ENCODE measurements at places on chromosomes 11 and 22.

- no peak for DNase-seq
Measured at GRCh38 chr11:15159085-15159484, 44.4 kb downstream of the INSC start.

DNA sequence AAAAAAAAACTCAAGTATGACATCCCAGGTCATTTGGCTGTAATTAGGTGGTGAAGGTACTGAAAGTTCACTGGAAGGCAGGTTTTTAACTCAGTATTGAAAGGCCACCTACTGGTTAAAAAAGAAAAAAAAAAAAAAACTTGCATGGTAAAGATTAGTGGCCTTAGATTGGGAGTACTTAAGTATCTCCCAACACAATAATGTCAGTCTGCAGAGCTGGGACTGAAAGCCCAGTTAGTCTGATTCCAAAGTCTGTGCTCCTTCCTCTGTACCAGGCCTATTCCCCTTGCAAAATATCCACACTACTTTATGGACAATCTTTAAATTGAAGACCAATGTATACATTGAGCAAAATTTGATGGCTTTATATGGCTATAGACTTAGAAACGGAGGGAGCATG lies 85.5 kb downstream of the NOX4 start:
- no peak for DNase-seq

DNA sequence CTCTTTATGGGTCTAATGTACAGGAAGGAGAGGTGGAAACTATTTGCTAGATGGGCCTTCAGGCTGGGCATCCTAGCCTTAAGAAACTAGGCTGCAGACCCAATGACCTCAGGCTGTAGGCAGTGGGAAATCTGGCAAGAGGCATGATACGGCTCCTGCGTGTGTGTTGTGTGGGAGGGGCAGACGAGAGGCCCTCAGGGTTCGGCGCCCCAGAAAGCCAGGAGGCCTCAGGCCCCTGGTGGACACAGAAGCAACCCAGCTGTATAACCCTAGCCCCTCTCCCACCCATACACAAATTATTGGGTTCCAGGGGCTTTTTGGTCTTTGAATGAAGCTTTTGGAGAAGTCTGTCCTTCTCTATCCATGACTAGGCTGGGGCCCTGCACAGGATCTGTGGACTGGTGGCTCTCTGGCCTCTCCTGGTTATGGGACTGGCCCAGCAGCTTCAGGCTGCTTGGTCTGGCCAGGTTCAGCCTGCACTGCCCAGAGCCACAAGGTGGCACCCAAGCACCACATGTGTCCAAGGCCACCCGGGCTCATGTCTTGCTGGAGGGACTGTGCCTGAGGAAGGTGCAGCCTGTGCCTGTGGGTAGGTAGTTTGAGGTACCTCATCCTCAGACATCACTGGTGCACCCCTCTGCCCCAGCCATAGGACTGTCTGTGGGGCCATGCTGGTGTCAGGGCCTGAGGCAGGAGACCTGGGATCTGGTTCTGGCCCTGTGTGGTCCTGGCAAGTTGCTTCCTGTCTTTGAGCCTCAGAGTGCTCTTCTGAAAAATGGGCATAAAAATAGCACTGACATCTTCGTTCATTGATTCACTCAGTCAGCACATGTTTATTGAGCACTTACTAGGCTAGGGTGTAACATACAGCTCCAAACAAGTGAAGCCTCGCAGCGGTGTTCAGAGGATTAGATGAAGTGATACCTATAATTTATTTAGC lies 87.5 kb downstream of the RRM1 start:
- peak; percentile 38 for DNase-seq

DNA sequence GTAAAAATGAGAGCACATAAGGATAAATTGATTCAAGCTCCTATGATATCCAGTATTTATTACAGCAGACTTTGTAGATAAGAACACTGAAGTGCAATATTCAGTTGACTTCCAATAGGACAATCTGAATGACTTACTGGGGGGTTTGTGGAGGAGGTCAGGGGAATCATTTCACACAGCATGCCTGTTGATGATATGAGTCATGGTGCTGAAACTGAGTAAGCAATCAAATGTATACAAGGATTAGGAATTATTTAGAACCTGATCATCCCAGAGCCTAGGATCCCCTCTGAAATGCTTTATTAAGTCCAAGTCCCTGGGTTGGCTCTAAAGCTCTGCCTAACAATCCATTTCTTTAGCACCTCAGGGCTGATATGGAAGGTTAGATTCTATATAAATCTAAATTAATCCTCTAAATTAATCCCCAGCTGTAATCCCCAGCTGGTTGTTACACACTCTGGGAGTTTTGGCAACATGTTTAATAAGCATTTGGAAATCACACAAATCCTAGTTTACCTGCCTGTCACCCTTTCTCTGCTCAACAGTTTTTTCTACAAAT lies 326.4 kb downstream of the GUCY1A2 start:
- DNase-seq = no peak

DNA sequence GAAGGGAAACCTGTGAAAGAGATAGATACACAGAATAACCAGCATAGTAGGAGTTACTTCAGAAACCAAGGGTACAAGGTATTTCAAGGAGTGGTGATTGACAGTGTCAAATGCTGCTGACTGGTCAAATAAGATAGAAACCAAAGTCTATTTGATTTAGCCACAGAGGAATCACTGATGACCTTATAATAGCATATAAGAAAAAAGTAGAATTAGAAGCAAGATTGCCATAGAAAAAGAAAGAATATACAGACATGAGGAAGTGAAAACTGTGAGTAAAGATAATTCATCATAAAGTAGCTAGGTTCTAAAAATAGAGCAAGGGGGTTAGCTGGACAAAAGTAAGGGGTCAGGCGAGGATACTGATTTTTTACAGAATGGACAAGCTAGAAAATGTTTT lies 14.2 kb downstream of the ZBTB44 start:
- DNase-seq = no peak

DNA sequence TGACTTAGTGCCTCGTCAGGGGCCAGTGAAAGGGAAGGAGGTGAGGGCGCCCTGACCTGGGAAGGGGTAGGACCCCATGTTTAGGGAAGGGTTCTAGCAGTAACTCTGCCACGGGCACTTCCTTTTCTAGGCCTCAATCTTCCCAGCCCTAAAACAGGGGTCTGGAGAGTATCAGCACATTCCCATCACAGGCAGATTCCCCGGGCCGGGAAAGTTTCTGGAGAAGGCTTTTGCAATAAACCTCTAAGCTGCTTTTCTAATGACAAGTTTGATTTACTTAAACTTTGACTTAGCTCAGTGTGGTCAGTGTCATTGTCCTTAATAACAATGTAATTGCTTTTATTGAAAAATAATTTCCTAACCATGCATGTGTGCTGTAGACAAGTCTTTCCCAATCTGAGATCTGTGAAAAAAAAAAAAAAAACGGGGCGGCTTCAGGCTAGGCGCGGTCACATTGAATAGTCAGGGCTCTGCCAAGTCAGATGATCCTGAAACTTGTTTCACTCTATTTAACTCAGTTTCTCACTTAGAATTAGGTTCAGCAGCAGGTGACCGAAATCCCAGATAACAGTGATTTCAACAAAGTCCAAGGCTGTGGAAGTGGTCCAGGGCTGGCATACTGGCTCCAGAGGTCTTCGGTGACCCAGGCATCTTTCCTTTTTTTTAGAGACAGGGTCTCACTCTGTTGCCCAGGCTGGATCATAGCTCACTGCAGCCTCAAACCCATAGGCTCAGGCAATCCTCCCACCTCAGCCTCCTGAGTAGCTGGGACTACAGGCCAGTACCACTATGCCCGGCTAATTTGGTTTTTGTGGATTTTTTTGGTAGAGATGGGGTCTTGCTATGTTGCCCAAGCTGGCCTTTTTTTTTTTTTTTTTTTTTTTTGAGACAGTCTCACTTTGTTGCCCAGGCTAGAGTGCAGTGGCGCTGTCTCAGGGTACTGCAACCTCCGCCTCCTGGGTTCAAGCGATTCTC lies 19.5 kb upstream of the TAB1 start:
- DNase-seq = no peak

DNA sequence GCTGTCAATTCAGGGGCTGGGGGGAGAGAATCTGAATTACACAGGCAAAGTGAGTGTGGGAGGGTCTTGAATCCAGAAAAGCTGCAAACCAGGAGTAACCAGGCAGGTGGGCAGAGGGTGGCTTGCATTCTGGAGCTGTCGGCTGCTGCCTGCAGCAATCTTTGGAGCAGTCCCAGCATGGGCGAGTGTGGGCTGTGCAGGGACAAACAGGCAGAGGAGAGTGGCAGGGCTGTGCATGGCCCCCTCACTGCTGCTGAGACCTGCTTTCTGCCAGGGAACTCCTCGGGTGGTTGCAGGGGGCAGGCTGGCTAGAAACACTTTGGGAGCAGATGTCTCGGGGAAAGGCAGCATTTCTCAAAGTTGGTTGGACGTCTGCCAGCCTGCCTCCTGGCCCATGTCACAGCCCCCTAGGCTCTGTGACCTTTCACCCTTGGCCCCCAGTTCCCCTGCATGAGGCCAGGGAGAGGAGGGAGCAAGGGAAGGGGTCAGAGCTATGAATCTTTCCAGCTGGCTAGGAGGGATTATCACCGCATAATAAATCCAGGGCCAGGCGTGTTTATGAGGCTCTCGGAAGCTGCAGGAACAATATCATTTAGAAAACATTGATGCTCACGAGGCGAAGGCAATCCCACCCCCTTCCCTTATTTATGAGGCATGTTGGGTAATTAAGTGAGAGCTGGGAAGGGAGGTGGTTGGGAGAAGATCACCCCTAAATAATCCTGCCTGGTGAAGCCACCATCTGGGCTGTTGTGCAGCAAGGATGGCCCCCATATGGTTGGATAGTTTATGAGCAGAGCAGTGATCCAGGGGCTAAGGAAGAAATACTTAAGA lies 212.3 kb upstream of the NCAM1 start:
- DNase-seq = no peak

DNA sequence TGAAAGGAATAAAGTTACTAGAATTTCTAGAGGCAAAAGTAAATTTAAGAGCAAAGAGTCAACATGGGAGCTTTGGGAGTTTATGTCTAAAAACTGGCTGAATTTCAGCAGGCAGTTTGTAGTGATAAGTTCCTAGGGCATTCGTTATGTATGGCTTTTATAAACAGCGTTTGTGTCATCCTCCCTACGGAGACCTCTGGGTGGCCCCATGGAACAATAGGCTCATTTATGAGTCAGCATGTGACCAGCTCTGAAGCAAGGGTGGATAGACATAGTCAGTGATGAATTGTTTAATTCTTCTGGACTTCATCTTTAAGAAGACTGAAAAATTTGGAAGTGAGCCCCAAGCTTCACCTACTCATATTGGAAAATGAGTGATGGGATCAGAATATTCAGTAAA lies 37.1 kb downstream of the SVIP start:
- DNase-seq = no peak

DNA sequence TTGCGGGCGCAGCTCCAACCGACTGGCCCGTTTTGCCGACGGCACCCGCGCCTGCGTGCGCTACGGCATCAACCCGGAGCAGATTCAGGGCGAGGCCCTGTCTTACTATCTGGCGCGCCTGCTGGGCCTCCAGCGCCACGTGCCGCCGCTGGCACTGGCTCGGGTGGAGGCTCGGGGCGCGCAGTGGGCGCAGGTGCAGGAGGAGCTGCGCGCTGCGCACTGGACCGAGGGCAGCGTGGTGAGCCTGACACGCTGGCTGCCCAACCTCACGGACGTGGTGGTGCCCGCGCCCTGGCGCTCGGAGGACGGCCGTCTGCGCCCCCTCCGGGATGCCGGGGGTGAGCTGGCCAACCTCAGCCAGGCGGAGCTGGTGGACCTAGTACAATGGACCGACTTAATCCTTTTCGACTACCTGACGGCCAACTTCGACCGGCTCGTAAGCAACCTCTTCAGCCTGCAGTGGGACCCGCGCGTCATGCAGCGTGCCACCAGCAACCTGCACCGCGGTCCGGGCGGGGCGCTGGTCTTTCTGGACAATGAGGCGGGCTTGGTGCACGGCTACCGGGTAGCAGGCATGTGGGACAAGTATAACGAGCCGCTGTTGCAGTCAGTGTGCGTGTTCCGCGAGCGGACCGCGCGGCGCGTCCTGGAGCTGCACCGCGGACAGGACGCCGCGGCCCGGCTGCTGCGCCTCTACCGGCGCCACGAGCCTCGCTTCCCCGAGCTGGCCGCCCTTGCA lies 1.0 kb downstream of the FJX1 start:
- peak; percentile 48 for DNase-seq

DNA sequence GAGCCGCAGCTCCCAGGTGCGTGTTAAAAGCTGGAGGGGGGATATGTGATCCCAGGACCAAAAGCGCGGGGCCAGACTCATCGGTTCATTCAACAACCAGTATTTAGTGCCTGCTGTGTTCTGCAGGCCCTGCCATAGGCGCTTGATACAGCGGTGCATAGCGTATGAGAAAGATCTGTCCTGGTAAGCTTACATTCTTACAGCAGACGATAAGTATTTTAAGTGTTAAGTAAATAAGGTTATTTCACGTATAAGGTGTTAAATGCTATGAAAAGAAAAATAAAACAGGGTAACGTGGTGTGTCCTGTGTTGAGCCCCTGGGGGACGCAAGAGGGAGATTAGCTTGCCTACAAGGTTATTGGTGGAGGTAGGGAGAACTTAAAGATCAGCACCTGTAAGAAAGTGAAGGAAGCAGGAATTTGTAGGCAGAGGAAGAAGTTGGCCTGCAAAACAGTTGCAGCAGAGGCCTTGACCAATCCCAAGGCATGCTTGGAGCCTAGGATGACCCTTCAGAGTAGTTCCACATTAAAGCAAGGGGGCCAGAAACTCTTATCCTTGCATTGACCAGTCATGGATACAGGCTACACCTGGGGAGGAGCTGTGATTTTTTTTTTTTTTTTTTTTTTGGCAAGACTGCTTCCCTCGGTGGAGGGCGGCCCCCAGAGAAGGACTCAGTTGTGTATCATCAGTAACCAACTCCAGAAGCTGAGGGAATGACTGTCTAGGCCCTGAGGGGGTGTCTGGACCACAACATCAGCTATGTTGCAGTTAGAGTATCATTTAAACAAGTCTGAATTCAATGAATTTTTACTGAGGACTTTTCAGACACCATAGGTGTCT lies 487 bp upstream of the LIPT2 start:
- DNase-seq = no peak

- no peak for DNase-seq
Measured at GRCh38 chr22:19654338-19654987, 59.8 kb upstream of the SEPTIN5 start.

DNA sequence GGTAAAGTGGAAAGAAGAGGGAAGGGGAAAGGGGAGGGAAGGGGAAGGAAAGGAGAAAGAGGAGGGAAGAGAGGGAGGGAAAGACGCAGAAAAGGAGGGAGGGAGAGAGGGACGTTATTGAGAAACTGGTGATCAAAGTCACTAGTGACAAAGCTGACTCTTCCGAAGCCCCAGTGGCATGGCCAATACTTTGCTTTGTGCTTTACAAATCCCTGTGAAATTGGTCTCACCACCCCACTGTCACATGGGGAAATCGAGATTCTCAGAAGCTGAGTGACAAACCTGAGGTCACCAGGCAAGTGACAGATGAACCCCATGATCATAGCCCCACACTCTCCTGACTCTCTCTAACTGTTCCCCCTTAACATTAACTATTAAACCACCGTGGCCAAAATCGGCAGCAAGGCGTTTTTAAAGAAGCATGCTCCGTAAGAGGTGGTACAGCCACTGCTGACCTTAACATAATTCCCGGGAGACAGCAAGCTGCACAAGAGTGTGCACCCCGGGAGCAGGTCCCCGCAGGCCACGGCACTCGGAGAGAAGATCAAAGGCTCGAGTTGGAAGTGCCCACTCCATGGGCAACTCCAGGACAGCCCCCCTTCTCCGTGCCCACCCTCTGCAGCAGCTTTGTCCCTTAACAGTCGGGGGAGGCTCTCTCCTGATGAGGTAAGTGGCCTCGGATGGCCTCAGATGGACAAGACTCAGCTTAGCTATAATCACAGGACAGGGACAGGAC lies 34.8 kb downstream of the CELSR1 start:
- no peak for DNase-seq

GRCh38 chr11:74437441-74438042 lies 29.8 kb downstream of the KCNE3 start:
- DNase-seq = no peak
